ENCODE measurements at places on chromosomes 4 and X.
A peak's percentile ranks its signal among the peaks of the same experiment; 100 is the strongest.

GRCh38 chr4:5863461-5864113 lies 29.3 kb downstream of the CRMP1 start:
- peak; percentile 96 for DNase-seq

GRCh38 chr4:56658528-56658927 lies 22.6 kb downstream of the HOPX start:
- peak; percentile 72 for DNase-seq

DNA sequence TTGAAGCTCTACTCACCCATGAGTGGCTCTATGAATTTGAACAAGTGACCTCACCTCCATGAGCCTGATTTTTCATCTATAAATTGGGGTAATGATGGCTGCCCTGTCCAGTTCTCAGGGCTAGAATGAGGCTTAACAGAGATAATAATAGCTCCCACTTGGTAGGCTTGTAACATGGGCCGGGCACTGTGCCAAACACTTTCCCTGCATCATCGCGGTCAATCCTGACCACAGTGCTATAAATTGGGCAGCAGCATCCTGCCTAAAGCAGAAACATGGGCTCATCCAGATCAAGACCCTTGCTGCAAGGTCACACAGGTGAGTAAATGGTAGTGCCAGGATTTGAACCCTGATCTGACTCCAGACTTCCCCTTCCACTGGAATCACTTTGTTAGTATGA lies 12.8 kb downstream of the APLN start:
- DNase-seq = no peak

DNA sequence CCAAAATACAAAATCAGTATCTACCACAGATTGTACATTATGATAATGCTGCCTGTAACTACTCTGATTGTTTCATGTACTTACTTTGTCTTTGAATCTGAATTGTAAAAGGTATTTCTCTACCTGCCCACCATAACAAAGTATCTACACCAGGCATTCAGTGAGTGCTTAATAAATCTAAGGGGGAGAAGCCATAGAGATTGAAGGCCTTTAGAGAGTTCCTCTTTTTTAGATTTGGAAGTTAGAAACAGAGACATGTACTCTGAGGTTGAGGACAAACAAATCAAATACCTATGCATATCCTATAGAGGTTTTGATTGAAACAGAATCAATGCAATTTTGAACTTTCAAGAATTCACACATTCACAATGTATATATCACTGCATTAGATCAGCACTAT lies 42.7 kb downstream of the SAT1 start:
- DNase-seq = no peak

GRCh38 chr4:185380320-185380719 lies 15.4 kb downstream of the LRP2BP start:
- DNase-seq = no peak

GRCh38 chr4:146407669-146408084 lies 114.1 kb downstream of the SLC10A7 start:
- DNase-seq = no peak

- peak; percentile 8 for DNase-seq
Observed at GRCh38 chrX:144730471-144730870, 516.8 kb upstream of the SPANXN1 start.

- no peak for DNase-seq
Observed at GRCh38 chr4:89357340-89357739, 49.7 kb upstream of the GPRIN3 start.

DNA sequence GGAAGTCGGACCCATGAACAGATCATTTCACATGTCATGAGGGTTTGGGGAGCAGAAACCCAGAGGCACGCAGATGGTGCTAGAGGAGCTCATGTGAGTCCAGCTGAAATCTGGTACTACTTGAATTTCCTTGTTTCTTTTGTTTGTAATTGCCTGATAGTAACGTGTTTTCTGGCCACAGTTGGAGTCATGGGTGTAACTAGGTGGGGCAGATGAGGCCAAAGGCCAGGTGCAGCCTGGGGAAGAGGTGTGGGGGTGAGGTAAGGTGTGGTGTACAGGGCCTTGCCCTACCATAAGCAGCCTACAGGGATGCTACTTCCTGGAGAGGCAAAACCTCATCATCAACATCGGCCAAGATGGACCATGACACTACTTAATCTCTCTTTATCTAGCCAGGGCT lies 271.4 kb downstream of the PTTG2 start:
- DNase-seq = no peak

DNA sequence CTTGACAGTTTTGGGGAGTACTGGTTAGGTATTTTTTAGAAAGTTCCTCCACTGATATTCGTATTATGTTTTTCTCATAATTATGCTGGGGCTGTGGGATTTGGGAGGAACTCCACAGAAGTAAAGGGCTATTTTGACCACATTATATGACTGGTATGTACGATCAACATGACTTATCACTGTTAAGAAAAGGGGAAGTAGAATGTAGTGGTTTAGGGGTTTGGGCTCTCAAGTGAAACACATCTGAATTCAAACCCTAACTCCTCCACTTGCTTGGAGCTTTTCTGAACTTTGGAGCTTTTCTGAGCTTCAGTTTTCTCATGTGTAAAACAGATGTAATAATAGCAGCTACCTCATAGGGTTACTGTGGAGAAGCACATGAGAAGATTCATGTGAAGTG lies 96.4 kb upstream of the C1GALT1C1 start:
- DNase-seq = no peak

GRCh38 chr4:66219401-66219800 lies 549.1 kb upstream of the EPHA5 start:
- DNase-seq = peak; percentile 1

DNA sequence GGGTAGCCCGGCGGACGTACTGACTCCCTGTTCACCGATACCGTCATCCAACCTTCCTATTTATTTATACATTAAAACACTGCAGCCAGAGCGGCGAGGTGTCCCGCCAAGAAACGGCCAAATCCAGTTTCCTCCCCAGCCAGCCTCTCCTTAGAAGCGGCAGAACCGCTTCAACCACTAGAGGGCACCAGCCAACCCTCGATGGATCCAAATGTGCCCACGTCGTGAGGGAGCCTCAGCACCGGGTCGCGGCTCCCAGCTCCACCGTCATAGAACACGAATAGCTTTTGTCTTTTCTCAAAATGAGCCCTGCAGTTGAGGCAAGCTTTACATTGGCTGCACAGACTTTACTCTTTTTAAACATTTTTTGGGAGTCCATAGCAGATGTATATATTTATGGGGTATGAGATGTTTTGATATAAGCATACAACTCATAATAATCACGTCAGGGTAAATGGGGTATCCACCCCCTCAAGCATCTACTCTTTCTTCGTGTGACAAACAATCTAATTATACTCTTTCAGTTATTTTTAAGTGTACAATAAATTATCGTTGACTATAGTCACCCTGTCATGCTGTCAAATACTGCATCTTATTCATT lies 13.0 kb upstream of the HELT start:
- peak; percentile 65 for DNase-seq

GRCh38 chr4:107804956-107805355 lies 19.8 kb upstream of the SGMS2 start:
- DNase-seq = no peak

GRCh38 chr4:147192679-147193078 lies 247.0 kb upstream of the TTC29 start:
- DNase-seq = no peak

DNA sequence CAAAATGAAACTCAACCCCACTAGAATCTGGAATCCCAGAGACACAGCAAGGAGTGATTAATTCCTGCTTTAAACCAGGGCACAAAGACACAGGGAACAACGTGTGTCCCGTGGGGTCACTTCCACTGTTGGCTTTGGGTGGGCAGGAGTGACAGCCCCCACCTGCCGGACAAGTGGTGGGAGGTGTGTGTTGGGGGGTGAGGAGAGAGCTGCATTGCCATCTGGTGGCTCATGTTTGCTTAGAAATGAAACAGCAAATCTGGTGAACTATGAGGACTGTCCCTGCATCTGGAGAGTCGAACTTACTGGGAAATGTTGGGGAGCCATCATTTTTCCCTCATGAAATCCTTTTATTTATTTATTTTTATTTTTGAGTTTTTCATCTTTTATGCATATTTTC lies 75.9 kb upstream of the AFAP1 start:
- no peak for DNase-seq

DNA sequence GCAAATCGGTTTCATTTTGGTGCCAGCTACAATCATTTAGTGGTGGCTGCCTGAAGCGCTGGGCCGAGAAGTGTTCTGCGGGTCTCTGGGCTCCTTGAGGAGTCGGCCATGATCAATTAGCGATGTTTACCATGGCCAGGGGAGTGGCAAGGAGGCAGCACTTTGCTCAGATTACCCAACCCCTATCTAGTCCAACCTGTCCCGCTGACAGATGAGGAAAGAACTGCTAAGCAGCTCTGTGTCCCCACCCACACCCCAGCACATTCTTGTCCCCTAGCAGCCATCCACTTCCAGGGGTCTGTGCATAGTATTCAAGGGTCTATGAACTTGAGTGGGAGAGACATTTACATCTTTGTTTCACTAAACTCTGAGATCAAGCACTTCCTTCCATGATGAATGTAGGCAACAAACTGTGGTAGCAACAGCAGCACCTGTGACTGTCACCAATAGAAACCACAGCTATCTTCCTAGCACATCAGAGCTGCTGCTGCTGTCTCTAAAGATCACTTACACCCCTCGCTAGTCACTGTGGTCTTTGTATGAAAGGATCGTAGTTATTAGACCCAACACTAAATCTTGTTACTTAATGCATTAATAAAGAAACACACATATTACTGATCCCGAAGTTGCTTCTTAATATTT lies 331.6 kb downstream of the BCOR start:
- DNase-seq = no peak

- no peak for DNase-seq
Observed at GRCh38 chr4:5705647-5706320, 2.6 kb downstream of the EVC2 start.

DNA sequence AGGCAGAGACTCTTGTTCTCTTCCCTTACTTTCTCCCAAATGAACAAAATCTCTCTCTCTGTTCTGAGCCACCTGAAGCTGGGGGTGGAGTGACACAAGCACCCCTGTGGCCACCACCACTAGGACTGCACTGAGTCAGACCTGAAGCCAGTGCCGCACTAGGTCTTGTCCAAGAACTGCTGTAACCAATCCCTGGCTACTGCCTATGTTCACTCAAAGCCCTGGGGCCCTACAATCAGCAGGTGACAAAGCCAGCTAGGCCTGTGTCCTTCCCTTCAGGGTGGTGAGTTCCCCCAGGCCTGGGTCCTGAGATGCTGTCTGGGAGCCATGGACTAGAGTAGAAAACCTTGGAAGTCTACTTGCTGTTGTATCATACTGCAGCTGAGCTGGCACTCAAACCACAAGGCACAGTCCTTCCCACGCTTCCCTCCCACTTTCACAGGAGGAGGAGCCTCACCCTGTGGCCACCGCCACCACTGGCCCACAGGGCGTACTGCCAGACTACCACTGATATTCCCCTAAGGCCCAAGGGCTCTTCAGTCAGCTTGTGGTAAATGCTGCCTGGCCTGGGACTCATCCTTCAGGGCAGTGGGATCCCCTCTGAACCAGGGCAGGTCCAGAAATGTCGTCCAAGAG lies 119.1 kb downstream of the RTL9 start:
- no peak for DNase-seq

- DNase-seq = no peak
Observed at GRCh38 chr4:6687947-6688878, 5.5 kb upstream of the S100P start.

DNA sequence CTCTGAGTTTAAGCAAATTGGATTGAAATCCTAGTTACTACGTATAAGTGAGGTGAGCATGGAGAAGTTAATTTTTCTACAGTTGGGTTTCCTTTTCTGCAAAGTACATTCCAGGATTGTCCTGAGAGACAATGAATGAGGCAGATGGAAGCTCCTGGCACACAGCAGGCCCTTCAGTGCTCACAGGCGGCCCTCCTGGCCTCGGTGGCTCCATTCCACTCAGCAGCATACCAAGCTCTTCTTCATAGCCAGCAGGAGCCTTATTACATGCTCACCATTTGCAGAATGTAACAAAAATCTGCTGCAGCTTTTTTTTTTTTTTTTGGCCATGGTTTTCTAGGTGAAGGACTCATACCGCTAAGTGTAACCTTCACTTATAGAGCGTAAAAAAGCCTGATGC lies 113.2 kb upstream of the FAM9B start:
- DNase-seq = no peak

DNA sequence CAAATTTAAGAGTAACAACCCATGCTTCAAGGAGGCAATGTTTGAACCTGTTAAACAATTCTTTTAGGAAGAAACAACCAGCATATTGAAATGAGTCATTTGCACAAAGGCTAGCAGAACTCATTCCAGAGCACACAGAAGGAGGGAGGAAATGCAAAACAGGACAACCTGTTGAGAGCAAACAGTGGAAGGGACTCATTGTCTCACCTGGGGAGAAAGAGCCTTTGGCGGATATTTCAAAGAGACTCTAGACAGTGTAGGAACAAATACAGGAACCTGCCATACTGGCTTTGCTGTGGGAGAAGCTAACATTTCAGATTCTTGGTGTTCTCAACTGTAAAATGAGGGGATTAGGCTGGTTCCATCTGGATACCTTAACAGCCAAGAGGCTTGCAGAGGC lies 14.8 kb upstream of the RASGEF1B start:
- no peak for DNase-seq

GRCh38 chr4:21628116-21628670 lies 320.4 kb downstream of the KCNIP4 start:
- no peak for DNase-seq

- DNase-seq = peak; percentile 51
Observed at GRCh38 chr4:139973015-139973414, 181.0 kb downstream of the MAML3 start.

DNA sequence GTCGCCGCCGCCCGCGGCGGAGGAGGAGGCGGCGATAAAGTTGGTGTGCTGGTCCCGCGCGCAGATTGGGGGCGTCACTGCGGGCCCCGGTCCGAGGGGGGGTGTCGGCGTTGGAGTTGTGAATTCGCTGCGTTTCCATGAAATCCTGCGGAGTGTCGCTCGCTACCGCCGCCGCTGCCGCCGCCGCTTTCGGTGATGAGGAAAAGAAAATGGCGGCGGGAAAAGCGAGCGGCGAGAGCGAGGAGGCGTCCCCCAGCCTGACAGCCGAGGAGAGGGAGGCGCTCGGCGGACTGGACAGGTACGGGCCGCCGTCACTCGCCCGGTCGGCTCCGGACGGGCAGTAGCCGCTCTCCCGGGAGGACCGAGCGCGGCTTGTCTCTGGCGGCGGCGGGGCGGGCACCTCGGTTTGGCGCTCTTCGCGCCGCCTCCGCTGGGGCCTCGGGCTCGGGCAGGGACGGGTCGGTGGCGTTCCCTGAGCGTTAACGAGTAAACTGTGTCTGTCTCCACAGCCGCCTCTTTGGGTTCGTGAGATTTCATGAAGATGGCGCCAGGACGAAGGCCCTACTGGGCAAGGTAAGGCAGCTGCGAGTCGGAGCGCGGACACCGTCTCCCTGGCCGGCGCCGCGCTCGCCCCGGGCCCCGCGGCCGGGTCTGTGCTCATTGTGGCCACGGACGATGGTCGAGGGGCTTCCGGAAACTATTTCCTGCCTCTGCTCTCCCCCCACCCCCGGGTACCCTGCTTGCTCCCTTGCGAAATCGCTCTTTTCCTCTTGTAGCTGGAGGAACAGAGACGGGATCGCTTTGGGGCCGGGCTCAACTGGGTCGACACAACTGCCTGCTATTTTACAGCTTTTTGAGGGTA lies 658 bp downstream of the KDM6A start:
- DNase-seq = peak; percentile 51

- DNase-seq = no peak
Observed at GRCh38 chr4:2427383-2428334, 8.9 kb downstream of the CFAP99 start.

- no peak for DNase-seq
Observed at GRCh38 chr4:28006021-28006420, 1145.4 kb downstream of the STIM2 start.

- DNase-seq = no peak
Observed at GRCh38 chrX:1421433-1422134, 29.7 kb upstream of the SLC25A6 start.

GRCh38 chr4:76233967-76234678 lies 17.4 kb upstream of the FAM47E start:
- no peak for DNase-seq
